Stimulated activated effector memory CD8-positive, alpha-beta T cell treated with anti-CD3 and anti-CD28 coated beads, Interleukin-12 subunit alpha, Interleukin-12 subunit beta, amount 100 ng/mL, for 72 hours (primary cell): ENCODE measurements at places on chromosomes 11 and 22.
A peak's percentile ranks its signal among the peaks of the same experiment; 100 is the strongest.

GRCh38 chr22:18032455-18033101 lies 8.2 kb upstream of the MICAL3 start:
- DNase-seq = no peak

GRCh38 chr11:115255006-115255762 lies 249.0 kb downstream of the CADM1 start:
- no peak for DNase-seq

DNA sequence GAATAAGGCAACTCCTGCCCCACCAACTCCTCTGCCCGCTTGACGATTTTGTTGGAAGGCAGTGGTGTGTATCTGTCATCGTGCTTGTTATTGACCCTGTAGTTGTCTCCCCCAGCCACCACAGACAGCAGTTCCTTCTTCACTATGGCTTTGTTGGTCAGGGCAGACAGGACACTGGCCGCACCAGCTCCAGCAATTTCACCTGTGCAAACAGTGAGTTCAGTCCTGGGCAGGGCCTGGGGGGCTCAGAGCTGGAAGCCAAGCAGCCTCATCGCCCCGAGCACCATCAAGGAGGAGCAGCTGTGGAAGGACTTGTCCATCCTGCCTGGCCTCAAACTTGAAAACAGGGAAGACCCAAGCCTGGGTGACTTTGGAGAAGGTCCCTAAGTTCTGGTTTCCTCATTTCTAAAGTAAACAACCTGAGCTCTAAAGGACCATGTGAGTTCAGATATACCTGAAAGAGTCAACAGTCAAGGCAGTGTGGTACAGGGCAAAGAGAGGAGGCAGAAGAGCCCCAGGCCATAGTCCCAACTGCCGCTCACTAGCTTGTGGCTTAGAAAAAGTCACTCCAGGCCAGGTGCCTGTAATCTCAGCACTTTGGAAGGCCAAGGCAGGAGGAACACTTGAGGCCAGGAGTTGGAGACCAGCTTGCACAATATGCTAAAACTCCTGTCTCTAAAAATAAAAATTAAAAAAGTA lies 4.6 kb downstream of the PLAAT2 start:
- no peak for DNase-seq

GRCh38 chr11:58567889-58568512 lies 7.7 kb downstream of the LPXN start:
- peak; percentile 47 for DNase-seq

- no peak for DNase-seq
Observed at GRCh38 chr11:15523543-15523942, 408.8 kb downstream of the INSC start.

DNA sequence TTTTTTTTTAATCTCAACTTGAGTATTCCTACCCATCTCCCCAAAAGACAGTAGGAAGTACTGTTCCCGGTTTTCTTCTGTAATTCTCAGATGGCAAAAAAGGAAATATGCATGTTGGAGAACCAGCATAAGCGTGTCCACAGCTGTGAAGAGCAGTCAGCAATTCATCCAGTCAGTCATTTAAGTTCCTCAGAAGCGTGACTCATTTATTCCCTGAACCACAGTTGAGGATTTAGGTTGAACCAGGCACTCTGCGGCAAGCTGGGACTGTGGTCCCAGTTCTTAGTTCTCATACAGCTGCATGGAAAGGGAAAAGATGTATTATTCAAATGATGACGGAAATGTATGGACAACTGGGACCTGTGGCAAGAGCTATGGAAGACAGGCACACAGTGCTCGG lies 61.0 kb upstream of the MYO18B start:
- DNase-seq = no peak

DNA sequence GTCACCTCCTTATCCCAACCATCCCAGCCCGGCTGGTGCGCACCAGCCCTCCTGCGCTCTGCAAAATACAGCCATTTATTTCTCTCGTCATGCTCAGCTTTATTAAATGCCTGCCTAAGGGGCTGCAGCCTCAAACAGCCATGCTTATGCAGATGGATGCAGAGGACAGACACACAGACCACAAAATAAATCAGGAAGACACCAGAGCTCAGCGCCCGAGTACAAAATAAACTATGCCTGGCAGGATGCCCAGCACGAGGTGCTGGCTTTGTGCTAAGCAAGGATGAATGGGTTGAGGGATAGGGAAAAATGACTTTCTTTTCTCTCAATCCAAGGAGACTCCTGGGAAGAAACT lies 70.5 kb downstream of the RPUSD4 start:
- DNase-seq = no peak

GRCh38 chr11:84890676-84891075 lies 736.5 kb downstream of the DLG2 start:
- no peak for DNase-seq

GRCh38 chr11:1276866-1277615 lies 32.4 kb downstream of the TOLLIP start:
- DNase-seq = no peak

DNA sequence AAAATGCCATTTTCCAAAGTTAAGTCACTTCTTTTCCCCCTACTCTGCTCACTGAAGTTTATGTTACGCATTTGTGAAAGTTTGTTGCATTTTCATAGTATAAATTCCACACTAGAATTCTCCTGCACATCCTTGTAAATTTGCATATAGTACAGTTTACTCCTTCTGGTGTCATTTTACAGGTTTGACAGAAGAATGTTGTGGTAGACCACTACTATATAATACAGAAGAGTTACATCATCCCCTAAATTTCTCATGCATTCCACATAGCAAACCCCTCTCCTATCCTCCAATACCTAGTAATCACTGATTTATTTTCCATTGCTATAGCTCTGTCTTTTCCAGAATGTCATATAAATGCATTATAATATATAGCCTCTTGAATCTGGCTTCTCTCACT lies 64.5 kb downstream of the CCDC73 start:
- DNase-seq = no peak

DNA sequence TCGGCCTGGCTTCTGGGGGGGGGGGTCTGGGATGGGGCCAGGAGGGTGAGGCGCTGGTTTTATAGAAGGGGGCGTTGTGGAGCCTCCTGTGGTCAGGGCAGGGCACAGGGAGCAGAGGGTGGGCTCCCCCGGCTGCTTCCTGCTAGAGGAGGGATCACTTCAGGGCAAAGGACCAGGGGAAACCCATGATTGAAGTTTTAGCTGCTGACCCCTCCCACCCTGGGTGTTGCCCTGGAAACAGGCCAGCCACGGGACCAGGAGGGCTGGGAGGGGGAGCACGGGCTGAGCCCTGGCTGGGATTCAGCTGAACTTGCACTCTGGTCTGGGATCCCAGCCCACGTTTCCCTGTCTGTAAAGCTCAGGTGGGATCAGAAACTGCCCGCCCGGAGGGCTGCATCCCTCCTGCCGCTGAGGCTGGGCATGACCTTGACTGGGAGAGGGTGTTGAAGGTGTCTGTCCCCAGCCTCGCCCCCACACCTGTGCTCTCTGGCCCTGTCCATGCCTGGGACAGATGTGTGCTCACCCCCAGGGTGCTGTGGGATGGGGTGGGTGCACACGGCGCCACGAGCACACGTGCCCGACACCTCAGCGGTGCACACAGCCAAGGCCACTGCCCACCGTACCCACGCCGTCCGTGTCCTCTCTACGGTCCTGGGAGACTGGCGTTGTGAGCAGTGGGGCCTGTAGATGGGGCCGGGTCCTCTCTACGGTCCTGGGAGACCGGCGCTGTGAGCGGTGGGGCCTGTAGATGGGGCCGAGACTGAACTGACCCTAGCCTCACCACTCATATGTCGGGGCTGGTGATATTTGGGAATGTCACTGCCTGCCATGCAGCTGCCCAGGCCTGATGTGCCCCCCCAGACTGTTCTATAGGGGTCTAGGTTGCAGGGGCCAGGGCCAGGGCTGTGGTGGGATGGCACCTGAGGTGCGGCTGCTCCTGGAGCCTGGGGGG lies 2.3 kb downstream of the TSPAN4 start:
- DNase-seq = no peak

- DNase-seq = no peak
Observed at GRCh38 chr11:115941481-115941993, 437.3 kb upstream of the CADM1 start.

- no peak for DNase-seq
Observed at GRCh38 chr11:23233075-23233474, 372.8 kb upstream of the CCDC179 start.

- no peak for DNase-seq
Observed at GRCh38 chr22:20840646-20841371, 17.8 kb downstream of the PI4KA start.

GRCh38 chr11:64846998-64847666 lies 2.7 kb upstream of the CDC42BPG start:
- DNase-seq = peak; percentile 92

GRCh38 chr11:2320568-2321310 lies 18.9 kb downstream of the TSPAN32 start:
- DNase-seq = no peak

GRCh38 chr22:43338766-43339345 lies 4.3 kb downstream of the SCUBE1 start:
- DNase-seq = no peak

GRCh38 chr11:85044911-85045310 lies 582.2 kb downstream of the DLG2 start:
- no peak for DNase-seq

DNA sequence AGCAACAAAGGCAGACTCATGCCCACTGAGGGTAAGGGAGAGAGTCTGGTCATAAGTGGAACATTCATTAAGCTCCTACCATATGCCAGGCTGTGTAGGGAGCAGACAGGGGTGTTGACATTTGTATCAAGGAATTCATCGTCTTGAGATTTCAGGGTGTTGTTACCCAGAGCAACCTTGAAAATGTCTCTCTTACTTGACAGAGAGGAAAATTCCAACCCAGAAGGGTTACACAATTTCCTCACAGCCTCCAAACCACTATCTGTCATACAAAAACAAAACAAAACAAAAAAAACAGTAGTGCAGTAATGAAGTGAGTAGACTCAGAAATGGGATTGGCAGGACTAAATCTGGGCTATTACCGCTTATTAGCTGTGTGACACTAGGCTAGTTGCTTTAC lies 113.2 kb downstream of the MIAT start:
- no peak for DNase-seq

GRCh38 chr11:64534391-64534801 lies 56.6 kb upstream of the SLC22A12 start:
- no peak for DNase-seq

GRCh38 chr11:115146425-115146824 lies 357.8 kb downstream of the CADM1 start:
- no peak for DNase-seq

DNA sequence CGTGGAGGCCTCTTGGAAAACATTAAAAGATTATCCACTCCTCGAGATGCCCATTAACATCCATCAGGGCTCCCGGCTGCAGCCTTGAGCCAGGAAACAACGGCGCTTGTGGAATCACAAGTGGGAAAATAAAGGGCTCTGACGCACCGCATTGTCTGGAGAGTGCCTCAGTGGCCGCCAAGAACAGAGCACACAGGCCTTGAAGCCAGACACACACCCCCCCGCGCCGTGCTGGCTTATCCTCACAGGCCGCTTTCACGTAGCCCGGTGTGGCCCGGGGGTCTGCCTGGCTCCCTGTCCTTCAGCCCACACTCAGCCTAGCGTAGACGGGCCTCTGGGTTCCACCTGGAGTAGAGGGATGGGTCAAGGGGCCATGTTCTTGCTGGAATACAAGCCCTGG lies 1020.5 kb downstream of the BRD1 start:
- DNase-seq = no peak

DNA sequence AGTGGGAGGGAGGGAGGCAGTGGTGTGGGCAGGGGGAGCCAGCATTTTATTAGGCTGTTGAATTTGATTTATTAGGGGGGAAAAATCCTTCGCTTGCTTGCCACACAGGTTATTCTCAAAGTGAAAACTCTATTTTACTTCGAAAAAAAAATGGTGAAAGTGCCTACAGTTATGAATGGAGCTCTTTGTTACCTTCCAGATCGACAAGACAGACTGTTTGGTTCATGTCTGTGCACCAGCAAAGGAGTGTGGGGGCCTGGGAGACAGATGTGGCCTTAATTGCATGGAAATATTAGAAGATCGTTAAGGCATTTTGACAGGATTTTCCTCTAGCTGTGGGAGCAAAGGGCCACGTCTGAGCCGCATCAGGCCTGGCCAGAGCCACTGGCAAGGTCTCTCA lies 45.7 kb downstream of the FLI1 start:
- DNase-seq = no peak

- DNase-seq = no peak
Observed at GRCh38 chr11:46161201-46161600, 39.9 kb upstream of the PHF21A start.

- no peak for DNase-seq
Observed at GRCh38 chr11:74507582-74507981, 14.1 kb upstream of the LIPT2 start.

DNA sequence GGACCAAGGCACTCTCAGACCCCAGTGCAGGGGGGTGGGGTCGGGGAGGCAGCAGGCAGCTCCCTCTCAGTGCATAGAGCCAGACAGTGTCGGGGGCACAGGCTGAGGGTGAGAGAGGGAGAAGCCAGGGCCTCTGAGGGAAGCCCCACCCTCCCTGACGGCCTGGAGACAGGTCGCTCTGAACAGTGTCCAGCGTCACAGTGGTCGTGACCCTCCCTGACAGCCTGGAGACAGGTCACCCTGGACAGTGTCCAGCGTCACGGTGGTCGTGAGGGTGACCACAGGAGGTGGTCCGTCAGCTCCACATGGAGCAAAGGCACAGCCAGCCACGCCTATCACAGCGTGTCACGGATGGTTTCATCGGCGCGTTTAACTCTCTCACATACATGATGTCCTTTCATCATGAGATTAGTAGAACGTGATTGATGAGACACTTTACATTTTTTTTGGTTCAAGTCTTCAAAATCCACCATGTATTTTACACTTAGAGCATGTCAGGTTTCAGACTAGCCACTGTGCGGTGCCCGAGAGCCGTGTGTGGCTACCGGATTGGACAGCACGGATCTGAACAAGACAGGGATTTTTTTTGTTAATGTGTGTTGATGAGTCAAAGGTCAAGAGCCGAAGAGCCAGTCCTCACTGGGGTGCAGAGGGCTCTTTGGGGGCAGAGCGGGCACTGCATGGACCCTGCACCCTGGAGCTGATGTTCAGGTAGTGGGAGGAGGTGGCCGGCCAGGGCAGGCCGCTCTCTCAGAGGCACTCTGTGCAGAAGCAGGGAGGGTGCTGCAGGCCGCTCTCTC lies 23.9 kb upstream of the PANX2 start:
- DNase-seq = no peak

DNA sequence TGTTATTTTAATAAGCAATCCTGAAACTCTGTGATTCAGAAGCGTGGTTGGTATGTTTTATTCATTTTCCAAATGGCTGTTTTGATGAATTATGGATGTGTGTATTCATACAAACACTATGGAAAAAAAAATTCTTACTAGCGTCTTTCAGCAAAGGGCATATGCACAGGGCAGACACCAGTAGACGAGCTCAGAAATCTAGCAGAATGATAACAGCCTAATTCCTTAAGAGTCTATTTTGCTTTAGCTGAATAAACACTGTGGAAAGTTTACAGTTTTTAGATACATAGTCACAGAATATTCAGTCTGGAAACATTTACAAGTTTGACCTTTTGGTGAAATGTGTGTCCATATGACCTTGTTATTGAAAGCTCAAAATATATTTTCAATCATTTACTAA lies 418.8 kb upstream of the LUZP2 start:
- no peak for DNase-seq

GRCh38 chr11:15161790-15162189 lies 47.1 kb downstream of the INSC start:
- DNase-seq = no peak

GRCh38 chr11:2131371-2132236 lies 7.6 kb downstream of the IGF2 start:
- DNase-seq = no peak

- no peak for DNase-seq
Observed at GRCh38 chr11:9739123-9739900, 75.4 kb downstream of the SWAP70 start.
